Stimulated activated CD4-positive, alpha-beta T cell treated with anti-CD3 and anti-CD28 coated beads, TNF-alpha, amount 100 ng/mL, for 1 hour (primary cell): ENCODE measurements at places on chromosomes 2 and 18.

GRCh38 chr2:227022608-227023007, 141.4 kb downstream of the COL4A4 start:
- no peak for DNase-seq

GRCh38 chr2:219109471-219109870, 48.8 kb upstream of the IHH start:
- no peak for DNase-seq

DNA sequence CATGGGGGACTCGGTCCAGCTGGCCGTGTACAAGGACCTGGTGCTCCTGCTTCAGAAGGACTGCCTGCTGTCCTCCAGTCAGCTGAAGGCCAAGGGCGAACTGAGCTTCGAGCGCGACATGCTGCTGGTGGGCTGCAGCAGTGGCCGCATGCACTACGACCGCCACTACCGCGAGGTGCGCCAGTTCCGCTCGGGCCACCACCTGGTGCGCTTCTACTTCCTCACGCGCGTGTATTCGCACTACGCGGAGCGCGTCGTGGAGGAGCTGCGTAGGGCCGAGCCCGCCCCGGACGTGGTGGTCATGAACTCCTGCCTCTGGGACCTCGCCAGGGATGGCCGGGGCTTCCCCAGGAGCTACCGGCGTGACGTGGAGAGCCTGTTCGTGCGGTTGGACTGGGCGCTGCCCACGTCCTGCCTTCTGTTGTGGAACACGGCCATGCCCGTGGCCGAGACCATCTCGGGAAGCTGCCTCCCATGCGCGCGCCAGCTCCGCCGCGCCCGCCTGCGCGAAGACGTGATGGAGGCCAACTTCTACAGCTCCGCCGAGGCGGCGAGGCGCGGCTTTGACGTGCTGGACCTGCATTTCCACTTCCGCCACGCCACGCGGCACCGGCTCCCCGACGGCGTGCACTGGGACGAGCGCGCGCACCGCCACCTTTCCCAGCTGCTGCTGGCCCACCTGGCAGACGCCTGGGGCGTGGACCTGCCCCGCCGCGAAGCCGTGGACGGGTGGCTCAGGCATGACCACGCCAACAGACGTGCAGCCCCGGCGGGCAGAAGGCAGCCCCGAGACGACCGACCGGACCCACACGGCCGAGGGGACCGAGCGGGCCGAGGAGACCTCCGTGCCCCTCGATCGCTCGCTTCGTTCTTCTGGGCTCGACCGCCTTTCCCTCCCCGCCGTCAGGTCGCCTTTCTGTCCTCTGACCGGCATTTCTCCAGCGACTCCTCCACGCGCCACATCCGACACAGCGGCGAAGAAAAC, 293.9 kb upstream of the ERBB4 start:
- no peak for DNase-seq

GRCh38 chr2:20539133-20539719, 92.4 kb downstream of the RHOB start:
- DNase-seq: no peak

DNA sequence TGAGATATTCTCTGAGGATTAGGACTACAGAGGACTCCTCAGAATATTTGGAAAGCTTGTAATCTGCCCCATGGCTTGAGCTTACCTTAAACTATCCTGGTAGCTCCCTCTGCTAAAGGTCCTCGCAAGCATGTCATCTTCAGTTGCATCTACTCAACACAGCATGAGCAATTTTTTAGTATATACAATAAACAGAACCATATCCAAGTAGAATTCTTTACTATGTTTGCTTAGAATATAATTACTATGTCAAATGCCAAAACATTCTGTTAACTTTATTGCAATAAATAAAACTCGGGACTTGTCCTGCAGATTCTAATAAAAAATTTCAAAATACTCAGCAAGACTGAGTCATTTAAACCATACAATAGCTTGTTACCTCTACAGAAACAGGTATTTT, 62.8 kb downstream of the ABCB11 start:
- DNase-seq: no peak

DNA sequence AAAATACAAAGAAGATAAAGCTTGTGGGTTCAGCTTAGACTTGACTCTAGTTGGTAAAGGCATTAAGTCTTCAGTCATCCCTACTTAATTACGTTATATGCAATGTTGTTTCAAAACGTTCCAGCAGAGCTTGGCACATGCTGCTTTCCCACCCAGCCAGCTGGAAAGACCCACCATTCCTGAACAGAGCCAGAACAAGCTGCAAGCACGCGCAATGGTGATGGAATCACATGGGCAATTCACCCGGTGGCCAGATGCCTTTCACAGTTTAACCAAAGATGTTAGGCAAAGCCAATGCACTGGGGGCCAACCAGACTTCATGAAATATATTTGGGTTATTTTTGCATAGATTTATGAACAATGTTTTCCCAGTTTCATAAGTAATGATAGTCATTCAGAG, 123.4 kb upstream of the CDH20 start:
- DNase-seq: no peak

DNA sequence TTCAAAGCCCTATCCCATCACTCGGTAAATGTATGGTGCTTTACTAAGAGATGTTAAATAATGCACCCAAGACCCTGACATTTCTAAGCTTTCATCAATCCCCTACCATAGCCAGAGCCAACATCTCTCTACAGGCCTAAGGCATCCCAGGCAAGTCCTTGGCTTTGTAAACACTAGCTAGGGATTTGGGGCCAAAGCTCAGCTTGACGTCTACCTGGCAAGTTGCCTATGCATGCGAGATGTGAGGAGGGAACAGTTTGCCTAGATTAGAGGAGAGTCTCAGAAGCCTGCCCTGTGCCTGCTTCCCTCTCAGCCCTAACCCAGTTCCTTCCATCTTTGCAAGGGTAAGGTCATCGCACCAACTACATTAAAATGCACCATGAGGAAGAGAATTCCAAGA, 221.5 kb upstream of the NCKAP5 start:
- no peak for DNase-seq

GRCh38 chr2:236745420-236746210, 176.0 kb downstream of the ACKR3 start:
- DNase-seq: no peak

DNA sequence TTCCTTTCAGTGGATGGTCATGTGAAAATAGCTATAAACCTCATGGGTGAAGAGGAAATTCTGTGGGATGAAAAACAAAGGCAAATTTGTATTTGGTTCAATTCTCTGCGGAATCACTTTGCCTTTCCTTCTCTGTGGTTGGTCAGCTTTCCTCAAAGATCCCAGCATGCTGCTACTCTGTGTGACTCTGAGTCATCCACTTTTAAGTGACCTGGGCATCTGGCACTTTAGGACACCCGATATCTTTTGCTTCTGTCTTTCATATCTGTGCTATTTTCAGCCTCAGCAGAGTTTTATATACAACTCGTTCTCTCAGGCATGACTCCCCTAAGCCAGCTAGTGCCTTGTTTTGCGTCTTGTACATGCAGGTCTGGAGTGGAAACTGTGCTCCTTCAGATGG, 217.0 kb upstream of the PIEZO2 start:
- DNase-seq: no peak

DNA sequence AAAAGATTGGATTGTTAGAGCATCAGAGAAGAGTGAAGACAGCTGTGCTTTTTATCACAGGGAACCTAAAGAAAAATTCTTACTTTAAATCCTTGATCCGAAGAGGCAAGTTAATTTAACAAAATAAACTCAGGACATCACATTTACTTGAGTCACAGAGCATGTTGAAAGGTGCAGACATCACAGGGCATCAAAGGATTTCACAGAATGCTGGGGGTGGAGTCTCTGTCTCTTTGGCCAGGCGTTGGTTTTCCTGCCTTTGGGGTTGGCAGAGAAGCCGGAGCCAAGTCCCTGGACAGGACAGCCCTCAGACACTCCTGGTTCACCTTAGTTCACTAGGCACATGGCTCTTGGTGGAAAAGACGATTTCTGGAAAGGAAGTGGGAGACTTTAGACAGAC, 56.3 kb downstream of the SH3RF3 start:
- no peak for DNase-seq

DNA sequence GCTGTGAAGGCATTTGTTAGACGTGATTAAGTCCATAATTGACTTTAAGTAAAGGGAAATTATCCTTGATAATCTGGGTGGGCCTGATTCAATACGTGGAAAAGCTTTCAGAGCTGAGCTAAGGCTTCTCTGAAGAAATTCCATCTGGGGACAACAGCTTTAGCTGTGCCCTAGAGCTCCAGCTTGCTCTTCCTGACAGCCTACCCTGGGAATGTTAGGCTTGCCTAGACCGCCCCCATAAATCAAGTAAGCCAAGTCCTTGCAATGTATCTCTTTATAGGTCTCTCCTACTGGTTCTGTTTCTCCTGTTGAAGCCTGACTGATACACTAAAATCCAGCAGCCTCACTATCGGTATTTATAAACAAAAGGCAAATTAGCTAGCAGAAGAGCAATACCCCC, 160.0 kb downstream of the STK39 start:
- no peak for DNase-seq

DNA sequence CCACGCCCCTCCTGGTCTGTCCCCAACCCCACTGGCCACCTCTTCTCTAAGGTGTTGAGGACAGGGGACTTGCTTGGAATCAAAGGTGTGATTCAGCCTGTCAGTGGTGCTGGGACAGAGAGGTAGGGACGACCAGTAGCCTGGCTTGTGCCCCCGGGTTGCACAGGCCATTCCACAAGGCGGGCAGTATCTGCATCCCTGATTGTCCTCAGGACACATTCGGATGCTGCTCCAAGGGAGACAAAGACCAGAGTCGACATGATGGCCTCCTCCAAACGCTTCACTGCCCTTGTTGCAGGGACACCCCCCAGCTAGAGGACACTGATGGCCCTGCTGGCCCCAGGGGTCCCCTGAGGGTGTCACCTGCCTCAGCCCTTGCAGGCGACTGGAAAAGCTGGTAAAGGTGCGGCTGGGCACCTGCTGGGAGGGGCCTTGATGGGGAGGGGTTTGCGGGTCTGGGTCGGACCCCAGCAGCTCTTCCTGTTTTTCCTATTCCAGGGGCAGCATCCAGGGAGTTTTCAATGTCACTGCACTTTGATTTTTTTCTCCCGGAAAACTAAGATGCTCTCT, 98.0 kb downstream of the PTGR3 start:
- no peak for DNase-seq

DNA sequence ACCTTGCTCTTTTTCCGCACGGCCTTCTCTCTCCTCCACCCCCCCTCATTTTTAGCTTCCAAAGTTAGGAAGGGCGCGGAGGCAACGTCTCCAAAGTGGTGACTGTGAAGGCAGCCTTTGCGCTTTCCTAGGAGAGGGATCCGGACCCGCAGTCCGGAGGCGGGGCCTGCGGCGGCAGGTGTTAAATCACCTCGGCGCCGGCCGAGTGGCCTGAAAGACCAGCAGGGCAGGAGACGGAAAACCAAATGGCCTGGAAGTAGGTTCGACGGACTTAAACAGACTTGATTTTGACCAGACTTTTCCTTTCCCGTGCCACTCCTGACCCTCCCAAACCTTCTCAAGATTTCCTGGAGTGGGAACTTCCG, 615 bp downstream of the GORASP2 start:
- no peak for DNase-seq

- DNase-seq: no peak
Measured at GRCh38 chr18:31791817-31792579, 31.3 kb upstream of the SLC25A52 start.

DNA sequence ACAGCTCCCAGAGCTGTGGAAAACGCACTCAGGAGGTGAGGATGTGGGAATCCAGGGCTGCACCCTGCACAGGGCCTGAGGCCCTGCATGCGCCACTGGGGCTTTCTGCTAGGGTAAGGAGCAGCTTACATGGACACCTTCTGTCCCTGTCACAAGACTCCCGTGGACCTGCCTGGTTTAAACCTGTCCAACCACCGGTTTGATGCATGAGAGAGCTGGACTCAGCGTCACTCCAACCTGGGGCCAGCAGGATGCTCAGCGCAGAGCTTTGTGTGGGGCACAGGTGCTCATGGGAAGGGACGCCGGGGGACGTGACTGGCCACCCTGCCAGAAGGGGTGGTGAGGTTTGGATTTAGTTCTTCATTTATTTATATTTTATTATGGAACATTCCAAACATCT, 24.2 kb downstream of the SNORC start:
- DNase-seq: no peak

- DNase-seq: no peak
Measured at GRCh38 chr18:44712025-44712424, 31.3 kb downstream of the SETBP1 start.

GRCh38 chr2:37230581-37230980, 815 bp downstream of the CEBPZ start:
- no peak for DNase-seq

- DNase-seq: no peak
Measured at GRCh38 chr2:200252265-200253067, 54.0 kb upstream of the SPATS2L start.

DNA sequence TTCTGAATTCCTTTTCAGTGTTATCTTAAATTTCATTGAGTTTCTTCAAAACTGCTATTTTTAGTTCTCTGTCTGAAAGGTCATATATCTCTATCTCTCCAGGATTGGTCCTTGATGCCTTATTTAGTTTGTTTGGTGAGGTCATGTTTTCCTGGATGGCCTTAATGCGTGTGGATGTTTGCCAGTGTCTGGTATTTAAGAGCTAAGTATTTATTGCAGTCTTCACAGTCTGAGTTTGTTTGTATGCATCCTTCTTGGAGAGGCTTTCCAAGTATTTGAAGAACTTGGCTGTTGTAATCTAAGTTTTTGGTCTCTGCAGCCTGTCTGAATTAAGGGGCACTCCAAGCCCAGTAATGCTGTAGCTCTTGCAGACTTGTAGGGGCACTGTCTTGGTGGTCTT, 249.3 kb downstream of the ZNF385B start:
- no peak for DNase-seq

DNA sequence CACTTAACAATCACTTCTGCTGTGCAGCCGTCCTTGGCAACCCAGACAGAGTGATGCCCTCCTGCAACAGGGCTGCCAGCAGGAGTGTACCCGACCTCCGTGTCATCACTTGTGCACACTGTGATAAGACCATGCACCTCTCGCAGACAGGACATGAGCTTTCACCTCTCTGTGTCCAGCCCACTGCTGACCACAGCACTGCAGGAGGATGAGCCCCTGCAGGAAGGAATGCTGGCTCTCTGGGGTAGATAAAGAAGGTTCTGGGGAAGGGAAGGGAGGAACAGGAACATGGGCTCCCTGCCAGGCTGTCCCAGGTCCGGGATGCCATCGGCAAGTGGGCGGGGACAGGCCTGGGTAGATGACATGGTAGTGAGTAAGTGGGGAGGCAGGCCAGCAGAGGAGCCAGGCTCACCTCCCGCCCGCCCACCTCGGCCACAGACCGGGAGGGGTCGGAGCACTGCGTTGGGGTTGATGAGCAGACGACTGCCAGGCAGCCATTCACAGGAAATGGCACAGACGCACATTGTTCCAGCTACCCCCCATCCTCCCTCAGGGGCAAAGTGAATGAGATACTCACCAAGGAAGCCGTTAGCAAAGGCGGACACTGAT, 18.6 kb upstream of the COL6A3 start:
- peak; percentile 60 for DNase-seq
